ENCODE measurements at places on chromosomes 6 and 20.

- no peak for DNase-seq
These were observed 56.0 kb downstream of the RIN2 start for GRCh38 chr20:19813846-19814640.

GRCh38 chr6:115485400-115485799 lies 575.3 kb downstream of the FRK start:
- no peak for DNase-seq

GRCh38 chr20:58938078-58938477 lies 43.0 kb upstream of the NELFCD start:
- no peak for DNase-seq

GRCh38 chr6:157676241-157676640 lies 146.8 kb upstream of the SNX9 start:
- DNase-seq, result no peak
